ENCODE measurements at places on chromosomes 7 and 10.

GRCh38 chr7:50775231-50775630 is 7.5 kb downstream of the GRB10 start:
- no peak for DNase-seq

- no peak for DNase-seq
These were observed 2.9 kb downstream of the LRMDA start for GRCh38 chr10:75434291-75434690.

DNA sequence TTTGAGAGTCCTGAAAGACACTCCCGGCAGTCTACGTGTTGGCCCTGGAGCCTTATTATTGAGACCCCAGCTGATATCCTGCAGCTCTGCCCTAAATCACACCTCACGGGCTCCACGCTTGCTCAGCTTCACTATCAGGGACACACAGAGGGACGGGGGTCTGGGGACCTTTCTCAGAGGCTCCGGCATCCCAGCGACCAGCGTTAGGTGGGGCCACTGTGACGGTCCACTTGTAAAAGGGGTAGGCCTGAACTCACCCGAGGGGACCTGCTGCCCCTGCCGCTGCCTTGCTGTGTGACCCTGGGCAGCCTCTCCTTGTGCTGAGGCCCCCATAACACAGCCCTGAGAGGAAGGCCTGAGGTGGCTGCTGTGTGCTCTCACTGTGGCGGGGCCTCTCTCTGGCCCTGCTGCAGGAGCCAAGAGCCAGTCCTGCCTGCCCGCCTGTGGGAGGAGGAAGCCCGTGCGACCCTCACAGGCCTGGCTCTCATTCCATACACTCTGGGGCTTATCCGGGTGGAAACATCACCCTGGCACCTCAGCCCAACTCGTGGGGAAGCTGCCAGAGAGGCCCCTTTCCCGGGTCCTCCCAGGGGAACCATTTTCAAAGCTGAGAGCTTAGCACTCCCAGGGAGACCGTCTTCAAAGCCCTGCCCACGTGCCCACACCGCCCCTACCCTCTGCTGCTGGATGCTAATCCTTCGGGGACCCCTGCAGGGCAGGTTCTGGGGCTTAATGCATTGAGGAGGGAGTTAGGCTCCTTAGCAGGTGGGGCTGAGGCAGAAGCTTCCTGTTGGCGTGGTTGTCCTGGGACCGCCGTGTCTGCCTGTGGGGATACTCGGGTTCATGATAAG is 21.7 kb downstream of the AQP1 start:
- DNase-seq: no peak

GRCh38 chr7:43179393-43179792 is 66.9 kb downstream of the HECW1 start:
- no peak for DNase-seq

GRCh38 chr7:76428868-76429805 is 4.4 kb downstream of the ZP3 start:
- no peak for DNase-seq

GRCh38 chr7:116122972-116123595 is 87.3 kb upstream of the TES start:
- peak; percentile 5 for DNase-seq

DNA sequence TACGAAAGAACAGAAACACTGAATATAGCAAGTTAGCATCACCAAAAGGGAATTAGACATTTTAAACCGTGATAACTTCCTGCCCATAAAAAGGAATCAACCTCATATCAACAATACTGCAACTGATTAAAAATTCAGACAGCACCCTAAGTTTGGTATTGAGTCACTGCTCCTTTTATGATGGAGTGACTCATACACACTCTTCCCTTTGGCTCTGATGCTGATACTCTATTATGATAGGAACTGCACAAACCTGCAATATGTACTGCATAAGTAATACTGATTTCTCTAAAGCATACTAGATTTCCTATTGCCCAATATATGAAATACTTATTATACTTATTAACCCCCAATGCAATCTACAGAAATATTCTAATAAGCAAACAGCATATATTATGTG is 118.7 kb downstream of the PARD3 start:
- DNase-seq: no peak

DNA sequence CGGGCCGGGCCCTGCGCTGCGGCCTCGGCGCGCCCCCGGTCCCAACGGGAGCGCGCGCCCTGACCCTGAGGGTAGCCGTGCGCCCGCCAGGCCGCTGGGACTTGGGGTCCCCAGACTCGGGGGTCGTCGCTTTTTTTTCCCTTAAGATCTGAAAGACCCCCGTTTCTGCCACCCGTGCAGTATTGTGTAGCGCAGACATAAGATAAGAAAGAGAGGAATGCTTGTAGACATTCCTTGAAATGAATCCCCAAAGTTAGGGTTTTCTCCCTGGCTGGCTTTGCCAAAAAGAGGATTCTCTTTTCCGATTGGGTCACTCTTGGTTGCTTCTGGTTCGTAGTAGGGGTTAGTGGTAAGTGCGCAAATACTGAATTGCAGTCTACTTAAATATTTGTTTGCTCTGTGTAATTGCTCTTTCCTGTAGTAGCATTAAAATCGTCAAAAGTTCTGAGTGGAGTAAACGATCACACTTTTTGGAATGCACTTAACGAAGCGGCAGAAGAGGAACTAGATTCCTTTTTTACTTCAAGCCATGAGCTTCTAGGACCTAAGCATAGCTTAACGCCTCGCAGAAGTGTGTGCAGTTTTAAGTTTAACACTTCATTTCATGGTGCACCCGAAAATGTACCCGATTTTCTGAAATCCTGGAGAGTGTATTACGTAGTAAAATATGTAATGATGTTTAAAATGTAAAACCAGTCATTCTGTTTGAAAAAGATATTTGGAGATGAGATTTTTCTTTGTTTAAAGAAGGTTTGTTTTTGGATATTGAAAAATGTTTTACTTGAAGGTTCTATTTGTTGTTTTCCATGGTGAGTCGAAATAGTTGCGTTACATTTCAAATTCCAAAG is 1.3 kb downstream of the CUL1 start:
- DNase-seq: no peak

DNA sequence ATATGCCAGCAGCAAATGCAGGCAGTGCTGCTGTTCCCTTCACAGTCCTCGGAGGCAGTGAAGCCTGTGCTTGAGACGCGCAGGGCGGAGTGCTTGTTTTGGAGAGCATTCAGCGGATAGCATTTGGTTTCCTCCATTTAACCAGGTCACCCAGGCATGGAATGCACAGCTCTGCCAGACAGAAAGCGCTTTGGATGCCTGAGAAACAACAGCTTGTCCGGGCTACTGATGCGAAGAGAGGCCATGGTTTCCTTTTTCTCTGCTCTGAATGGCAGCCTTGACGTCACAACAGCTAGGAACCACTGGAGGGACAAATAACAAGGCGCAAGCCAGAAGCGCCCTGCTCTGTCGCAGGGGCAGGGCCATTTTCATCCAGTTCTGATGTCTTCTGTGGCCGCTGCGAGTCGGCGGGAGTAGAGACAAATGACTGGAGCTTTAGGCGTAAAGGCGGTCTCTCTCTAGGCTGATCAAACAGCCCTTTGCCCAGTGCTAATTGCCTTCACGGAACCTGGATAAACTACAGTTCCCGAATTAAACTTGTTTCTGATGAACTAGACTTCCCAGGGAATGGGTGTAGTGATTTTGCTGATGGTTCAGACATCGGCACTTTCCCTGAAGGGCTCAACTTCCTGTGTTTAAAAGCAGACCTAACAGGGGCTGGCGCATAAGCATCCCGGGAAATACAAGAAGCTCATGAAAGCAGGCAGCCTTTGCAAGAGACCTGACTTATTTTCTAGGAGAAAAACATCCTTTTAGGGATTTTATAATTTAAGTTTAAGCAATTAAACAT is 187.6 kb upstream of the KLF14 start:
- no peak for DNase-seq

GRCh38 chr7:87806150-87806549 is 70.0 kb downstream of the SLC25A40 start:
- no peak for DNase-seq

- DNase-seq: no peak
These were observed 14.1 kb downstream of the EPHB6 start for GRCh38 chr7:142868986-142869415.

DNA sequence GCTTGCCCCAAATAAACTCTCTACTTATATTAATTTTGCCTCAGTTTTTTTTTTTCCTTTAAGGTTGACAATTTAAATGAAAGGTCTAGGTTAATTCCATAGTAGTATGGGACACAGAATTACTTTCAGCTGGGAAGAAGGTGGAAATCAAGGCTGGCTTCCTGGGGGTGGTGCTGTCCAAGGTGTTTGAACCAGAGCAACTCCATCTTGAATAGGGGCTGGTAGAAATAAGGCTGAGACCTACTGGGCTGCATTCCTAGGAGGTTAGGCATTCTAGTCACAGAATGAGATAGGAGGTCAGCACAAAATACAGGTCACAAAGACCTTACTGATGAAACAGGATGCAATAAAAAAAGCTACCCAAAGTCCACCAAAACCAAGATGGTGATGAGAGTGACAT is 1190.8 kb upstream of the AUTS2 start:
- DNase-seq: no peak

- no peak for DNase-seq
These were observed 107.3 kb upstream of the SGCE start for GRCh38 chr7:94763268-94763667.

DNA sequence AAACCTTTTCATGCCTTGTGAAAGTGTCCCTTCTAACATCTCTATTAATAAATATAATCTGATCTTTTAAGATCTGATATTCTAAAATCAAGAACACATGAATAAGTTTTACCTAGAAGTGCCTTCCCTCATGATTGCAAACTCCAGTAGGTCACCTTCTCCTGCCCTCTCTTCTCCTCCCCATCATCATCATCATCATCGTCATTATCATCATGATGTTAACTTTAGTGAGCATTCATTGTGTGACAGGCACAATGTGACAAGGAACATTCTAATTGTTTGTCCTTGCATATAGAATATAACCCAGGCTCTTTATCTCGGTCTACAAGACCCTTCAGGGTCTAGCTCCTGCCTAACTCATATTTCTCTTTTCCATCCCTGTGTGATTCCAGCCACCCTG is 51.7 kb downstream of the CUBN start:
- DNase-seq: no peak

DNA sequence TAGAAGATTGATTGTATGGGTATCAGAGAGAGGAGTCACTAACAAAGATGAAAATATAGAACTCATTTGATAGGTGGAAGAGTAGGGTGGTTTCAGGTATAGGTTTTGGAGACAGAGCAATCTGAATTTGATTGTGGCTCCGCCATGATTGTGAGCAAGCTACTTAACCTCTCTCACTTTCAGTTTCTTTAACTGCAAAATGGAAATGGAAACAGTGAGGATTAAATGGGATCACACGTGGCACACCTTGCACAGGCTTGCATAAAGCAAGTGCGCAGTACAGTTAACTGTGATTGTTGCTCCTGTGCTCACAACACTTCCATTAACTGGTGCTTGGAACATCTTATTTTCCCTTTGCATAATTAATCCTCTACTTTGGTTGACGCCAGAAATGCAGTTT is 54.9 kb downstream of the ATXN7L1 start:
- DNase-seq: no peak

- no peak for DNase-seq
These were observed 265.4 kb downstream of the KCND2 start for GRCh38 chr7:120538335-120538734.

DNA sequence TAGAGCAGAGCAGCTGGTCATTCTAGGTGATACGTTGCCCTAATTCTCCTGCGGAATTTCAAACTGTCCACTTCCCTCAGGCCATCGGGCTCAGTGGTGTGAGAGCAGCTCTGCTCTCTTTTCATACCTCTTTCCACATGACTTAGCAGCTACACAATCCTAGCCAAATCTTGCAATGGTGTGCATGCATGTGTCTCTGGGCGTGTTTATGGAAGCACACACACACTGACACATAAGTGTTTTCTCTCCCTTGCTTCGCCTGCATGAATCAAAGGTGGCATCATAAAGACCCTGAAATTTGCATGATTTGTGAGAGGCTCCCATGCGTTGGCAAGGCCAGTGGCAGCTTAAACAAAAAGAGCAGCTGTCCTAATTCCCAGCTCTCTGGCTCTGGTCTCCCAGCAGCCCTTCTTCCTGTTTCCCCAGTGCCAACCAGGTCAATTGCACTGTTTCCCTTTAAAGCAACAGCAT is 1189.5 kb downstream of the GATA3 start:
- DNase-seq: no peak

DNA sequence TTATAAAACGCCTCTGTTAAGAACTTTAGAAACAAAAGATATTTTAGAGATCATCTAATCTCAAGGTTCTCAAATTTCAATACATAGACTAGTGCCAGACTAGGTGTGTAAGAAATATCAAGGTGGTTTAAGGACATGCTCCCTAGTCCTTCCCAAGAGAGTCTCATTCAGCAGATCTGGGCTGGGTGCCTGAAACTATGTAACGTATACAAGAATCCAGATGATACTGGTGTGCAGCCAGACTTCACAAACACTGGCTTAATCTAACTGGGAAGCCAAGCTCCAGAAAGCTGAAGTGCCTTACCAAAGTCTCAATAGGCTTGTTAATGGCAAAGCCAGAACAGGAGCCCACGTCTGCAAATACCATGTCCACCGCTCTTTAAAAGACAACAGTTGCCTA is 105.0 kb upstream of the AMPH start:
- no peak for DNase-seq

DNA sequence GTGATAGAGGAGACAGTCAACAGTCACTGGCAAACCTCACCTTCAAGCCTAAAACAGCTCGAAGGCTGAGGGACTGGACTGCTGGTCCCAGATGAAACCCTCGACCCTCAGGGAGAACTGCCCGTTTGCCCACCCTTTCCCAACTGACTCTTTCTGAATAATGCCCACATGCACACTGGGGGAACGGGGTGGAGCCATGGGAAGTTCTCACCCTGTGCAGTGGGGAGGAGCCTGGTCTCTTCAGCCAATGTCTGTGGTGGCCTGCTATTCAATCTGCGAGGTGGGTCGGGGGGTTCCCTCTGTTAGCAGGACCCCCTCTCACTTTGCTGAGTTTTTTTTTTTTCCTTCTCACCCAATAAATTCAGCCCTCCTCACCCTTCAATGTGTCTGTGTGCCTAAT is 14.5 kb downstream of the TOMM7 start:
- DNase-seq: no peak

DNA sequence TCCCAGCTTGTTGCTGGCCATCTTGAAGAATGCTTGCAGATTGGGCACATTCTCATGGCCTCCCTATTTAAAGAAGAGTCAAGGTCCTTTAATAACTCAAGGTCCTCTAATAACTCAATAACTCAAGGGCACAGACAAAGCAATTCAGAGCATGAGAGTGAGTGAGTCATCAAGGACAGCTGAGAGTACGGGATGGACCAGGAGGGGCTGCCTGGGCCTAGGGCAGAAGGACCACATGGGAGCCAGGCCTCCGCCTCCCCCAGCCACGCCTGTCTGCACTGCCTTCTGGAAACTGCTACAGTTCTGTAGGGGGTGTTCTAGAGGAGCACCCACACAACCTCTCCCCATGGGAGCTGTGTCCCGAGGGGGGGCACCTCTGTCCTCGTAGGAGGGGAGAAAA is 48.9 kb downstream of the ZNF503 start:
- DNase-seq: no peak

All from HS-27A (cell line).